Fibroblast of skin of left quadriceps (primary cell): ENCODE measurements at places on chromosomes 1 and 21.

GRCh38 chr1:203217139-203217655 is 12.3 kb downstream of the CHIT1 start:
- DNase-seq: no peak

GRCh38 chr1:91765880-91766443 is 120.0 kb downstream of the TGFBR3 start:
- no peak for DNase-seq

DNA sequence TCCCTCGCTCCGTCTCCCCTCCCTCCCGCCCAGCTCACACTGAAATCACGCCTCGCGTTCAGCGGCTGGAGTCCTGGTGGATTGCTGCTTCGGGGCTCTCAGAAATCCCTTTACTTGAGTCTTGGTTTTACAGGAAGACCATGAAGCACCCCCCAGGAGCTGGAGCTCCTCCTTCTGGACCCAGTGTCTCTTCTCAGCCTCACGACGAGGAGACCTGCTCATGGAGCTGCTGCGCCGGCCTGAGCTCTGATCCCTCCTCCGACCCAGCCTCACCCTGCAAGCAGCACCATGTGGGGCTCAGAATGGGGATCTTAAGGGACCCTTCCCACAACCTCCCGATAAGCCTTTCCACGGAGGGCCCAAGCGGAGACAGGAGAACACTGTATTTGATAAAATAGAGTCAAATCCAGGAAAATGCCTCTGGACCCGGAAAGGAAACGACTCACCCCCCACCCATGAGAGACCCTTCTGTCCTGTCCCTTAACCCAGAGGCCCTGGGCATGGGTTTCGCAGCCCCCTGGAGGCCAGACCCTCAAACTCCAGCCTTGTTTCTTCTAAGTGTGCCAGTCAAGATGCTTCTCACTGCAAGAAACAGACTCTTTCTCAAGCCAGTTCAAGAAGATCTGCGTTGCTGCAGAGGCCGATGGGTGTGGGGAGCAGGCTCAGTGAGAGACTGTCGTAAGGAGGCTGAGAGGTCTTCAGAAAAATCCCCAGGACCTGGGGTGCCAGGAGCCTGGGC is 26.1 kb downstream of the PDE9A start:
- DNase-seq: no peak

DNA sequence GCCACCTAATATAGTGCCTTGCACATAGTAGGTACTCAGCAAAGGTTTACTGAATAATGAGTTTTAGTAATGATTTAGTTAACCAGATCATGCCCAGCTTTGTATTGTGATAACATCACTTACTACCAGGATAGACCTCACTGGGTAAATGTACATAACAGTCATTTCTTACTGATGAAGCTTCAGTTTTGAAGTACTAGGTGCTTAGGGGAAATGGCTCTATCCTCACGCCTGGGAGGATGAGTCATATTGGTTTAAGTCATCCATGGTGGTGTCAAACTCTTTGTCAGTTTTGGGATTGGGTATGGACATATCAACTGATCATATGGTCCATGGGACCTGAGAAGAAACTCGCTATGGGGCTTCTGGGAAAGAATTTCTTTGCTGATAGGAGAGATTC is 90.6 kb upstream of the USP24 start:
- DNase-seq: no peak

DNA sequence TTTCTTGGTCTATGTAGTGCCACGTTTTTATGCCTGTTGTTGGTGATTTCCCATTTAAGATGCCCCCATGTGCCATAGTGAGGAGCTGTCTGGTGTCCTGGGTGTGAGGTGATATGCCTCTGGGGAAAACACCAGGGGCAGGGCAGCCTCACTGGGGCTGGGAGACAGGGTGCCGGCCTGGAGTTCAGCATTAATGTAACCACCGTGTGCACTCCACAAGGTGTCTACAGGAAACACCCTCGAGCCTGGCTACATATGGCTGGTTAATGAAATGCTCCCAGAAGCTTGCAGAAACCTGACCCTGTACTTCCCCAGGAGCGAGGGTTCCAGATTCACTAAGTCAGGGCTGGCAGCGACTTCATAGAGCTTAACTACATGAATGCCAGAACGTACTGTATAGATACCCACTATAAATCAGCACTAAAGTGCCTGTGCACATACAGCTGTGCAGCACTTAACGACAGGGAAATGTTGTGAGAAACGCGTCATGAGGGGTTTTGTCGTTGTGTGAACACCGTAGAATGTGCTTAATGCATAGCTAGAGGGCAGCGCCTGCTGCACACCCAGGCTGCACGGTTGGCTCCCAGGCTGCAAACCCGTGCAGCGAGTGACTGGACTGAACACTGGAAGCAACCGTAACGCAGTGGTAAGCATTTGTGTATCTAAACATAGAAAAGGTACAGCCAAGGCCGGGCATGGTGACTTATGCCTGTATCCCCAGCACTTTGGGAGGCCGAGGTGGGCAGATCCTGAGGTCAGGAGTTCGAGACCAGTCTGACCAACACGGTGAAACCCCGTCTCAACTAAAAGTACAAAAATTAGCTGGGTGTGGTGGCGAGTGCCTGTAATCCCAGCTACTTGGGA is 10.4 kb downstream of the TFF2 start:
- DNase-seq: no peak

DNA sequence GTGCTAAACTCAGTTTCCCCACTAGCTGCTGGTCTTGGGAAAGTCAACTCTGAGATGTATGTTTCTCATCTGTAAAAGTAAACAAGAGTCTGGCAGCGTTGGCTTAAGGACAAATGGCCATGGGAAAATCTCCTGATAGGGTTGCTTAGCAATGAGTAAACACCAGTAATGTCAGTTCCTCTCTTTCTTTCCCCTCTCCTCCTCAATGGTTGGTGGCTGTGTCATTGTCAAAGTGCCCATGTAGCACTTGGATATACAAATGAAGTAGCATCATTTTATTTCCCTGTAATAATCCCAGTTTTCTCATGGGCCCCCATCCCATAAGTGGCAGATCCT is 2.2 kb upstream of the FYB2 start:
- DNase-seq: no peak

DNA sequence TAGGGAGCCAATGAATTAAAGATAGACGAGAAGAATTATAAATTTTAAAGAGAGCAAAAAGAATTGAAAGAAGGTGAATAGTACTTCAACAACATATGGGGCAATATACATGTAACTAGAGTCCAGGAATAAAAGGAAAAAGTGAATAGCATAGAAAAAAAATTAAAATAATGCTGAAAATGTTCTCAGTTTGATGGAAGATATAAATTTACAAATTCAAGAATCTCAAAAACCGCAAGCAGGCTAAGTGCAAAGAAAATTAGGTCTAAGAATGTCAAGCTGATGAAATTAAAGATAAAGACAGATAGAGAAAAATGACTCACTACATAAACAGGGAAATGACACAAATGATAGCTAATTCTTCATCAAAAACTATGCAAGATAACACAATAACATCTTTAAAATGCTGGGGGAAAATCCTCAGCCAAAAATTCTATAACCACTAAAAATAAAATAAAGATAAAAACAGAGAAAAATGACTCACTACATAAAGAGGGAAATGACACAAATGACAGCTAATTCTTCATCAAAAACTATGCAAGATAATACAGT is 326.3 kb downstream of the TBX15 start:
- peak; percentile 25 for DNase-seq

GRCh38 chr1:164843743-164844500 is 284.9 kb downstream of the PBX1 start:
- DNase-seq: no peak
